NCI-H1092 (cell line): ENCODE measurements at places on chromosomes 5 and 9.

DNA sequence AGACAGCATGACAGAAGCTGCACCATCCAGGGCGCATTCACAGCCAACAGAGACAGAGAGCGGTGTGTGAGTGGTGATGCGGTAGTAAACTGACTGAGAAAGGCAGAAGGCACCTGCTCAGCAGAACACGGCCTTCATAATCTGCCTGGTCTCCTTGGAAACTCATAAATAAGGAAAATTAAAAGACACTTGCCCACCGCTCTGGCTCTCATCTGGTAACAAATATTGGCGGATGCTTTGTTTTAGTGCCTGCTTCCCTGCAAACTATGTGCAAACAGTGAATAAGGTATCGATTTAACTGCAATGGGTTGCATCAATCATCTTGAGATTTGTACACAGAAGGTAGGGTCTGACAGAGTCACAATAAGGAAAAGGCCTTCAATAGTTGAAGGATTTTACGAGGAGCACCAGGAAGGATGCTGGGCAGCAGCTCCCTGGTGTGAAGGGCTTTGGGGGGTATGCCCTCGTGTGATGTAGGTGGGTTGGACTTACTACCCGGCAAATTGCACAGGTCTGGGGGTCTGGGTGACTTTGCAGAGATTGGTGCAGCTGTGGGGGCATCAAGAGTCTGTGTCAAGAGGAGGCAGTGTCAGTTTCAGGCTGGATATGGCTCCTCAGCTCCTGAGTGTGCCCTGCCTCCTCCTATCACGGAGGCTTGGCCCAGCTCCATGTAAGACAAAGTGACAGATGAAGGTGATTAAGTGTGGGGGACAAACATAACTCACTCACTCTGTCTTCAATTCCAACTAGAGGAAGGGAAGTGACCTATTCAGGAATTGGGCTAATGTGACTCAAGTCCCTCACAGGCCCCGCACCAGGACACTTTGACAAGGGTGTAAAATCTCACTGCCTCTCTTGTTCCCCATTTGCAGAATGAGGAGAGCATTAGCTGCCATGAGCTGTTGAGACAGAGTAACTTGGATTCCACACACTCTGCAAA, 166.7 kb downstream of the ICE1 start:
- DNase-seq = no peak

GRCh38 chr9:107972346-107972745, 482.8 kb upstream of the KLF4 start:
- DNase-seq = no peak

- no peak for DNase-seq
Measured at GRCh38 chr5:60505373-60506171, 194.4 kb downstream of the DEPDC1B start.

GRCh38 chr5:14148483-14148882, 5.3 kb downstream of the TRIO start:
- no peak for DNase-seq

DNA sequence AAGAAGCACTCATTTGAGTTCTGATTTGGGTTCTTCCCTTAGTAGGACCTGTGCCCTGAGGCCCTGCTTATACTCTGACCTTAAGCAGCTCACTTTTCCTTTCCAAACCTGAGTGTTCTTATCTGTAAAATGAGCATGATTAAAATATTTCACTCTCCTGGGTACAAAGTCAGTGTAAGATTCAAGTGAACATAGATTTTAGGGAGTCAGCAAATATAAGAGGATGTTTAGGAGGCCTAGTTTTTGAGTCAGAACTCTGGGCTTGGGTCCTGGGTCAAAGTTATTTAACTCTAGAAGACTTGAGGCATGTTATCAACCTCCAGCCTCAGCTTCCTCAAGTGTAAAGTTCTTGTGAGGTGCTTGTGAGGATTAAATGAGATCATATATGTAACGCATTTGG, 8.7 kb upstream of the SPARC start:
- no peak for DNase-seq

DNA sequence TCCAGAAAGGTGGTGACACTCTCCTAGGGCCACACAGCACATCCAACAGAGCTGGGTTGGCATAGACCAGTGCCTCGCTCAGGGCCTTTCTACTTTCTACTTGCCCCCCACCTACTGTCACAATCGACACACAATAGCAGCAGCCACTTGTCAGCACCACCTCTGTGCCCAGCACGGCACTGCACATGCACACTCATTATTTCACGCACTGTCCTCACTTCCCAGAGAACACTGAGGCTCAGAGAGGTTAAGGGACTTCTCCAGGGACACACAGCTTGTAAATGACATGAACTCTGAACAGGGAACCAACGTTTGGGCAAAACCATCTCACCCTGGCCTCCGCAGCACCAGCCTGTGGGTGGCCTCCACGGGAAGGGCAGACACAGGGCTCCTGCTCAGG, 70.9 kb upstream of the STXBP1 start:
- DNase-seq = no peak

GRCh38 chr5:137015540-137016116, 483.5 kb downstream of the SPOCK1 start:
- DNase-seq = no peak

DNA sequence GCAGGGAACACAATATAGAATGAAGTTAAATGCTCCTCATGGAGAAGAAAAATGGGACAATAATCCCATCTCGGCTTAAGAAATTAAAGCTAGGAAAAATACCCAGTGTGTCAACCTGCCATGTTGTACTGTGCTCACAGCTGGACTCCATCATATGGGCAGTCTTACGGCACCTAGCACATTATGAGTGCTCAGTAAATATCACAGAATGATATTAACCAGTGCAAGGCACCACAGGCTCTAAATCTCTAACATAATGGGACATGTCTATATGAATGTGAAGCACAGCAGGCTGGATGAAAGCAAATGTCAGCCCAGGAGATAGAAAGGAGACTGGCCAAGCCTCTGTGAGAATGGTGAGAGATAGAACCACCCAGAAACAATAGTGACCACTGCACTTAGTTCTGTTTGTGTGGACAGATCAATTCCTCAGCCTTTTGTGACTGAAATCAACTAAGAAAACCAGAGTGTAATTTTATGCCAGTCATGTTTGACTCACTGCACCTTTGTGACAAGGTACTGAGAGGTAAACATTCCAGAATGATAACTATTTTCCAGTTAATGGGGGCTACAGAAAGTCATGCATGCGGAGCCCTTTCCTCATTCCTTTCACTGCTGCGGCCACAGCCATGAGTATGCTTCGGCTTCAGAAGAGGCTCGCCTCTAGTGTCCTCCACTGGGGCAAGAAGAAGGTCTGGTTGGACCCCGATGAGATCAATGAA, 140.4 kb upstream of the CDH6 start:
- DNase-seq = no peak

- DNase-seq = no peak
Measured at GRCh38 chr9:908536-909205, 67.2 kb downstream of the DMRT1 start.

- peak; percentile 23 for DNase-seq
Measured at GRCh38 chr5:67246108-67246507, 49.5 kb upstream of the CD180 start.

GRCh38 chr9:69815313-69815712, 5.3 kb upstream of the CFAP95 start:
- DNase-seq = no peak

GRCh38 chr5:43036856-43037635, 3.1 kb downstream of the ANXA2R start:
- DNase-seq = no peak

DNA sequence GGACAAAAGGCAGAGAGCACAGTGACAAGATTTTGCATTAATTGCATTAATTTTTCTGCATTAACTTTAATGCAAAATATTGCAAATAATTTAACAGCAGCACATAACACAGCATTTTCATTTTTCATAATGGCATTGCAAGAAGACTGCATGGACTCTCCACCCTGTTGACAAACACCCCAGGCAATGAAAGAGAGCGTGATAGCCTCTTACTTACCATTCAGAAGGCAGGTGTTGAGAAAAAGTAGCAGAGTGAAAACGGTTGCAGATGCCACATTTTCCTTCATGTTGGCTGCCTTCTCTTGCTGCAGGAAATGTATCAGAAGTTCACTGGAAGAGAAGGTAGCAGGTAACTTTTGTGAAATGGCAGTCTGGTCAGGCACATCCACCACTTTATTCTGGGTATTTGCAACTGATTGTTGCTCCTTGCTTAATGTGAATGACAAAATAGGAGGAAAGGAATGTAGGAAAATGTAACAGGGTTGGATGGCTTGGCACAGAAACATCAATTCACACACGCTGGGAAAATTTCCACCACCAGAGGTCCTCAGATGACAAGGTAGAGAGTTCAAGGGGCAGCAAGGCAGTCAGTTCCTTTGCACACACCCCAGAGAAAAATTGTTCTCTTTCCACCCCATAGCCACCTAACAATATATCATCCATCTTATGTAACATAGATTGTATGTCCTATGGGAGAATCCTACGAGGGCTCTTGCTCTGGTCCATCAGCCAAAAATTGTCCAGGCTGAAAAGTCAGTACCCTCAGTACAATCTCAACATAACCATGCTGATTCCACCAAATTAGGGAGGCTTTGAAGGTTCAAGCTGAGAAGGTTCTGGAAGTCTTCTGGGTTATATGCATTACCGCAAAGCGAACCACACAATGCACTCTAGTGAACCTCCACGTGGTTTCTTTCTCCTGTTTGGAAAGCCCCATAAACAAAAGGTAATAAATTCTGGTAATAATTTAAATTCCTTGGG, 41.9 kb upstream of the AGXT2 start:
- peak; percentile 17 for DNase-seq

GRCh38 chr5:166062719-166063118, 2228.7 kb upstream of the WWC1 start:
- DNase-seq = no peak

DNA sequence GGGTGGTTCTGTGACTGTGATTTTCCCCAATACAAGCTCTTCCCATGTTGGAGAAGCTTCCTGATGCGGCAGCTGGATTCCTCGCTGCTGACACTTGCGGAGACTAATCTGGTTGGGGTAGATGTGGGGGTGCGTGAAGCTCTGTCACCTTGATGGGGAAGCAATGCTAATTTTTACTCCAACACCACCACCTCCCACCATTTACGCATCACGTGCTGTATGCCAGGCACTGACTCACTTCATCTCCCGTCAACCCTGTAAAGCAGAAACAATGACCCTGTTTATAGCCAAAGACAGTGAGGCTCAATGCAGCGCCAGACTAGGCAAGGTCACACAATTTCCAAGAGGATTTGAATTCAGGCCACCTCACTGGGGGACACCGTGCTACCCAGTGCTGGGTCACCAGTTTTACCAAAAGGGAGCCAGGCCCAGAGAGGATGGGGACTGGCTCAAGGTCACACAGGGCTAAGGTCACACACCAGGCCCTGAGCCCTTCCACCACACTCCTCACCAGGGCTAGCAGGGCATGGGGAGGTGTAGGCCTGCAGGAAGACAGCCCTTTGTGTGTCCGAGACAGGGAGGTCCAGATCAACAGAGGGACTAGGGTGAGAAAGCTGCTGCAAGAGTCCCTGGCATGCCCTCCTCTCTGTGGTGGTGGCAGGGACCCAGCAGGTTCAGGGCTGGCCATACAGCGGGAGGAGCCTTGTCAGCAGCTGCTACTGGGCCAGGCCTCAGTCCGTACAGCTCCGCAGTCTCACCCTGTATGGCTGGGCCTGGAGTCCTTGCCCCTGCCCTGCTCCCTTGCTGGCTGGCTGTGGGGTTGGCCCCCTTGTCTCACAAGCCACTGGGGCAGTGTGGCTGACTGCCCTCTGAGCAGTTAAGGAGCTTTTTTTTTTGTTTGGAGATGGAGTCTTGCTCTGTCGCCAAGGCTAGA, 3.3 kb downstream of the STKLD1 start:
- DNase-seq = no peak

DNA sequence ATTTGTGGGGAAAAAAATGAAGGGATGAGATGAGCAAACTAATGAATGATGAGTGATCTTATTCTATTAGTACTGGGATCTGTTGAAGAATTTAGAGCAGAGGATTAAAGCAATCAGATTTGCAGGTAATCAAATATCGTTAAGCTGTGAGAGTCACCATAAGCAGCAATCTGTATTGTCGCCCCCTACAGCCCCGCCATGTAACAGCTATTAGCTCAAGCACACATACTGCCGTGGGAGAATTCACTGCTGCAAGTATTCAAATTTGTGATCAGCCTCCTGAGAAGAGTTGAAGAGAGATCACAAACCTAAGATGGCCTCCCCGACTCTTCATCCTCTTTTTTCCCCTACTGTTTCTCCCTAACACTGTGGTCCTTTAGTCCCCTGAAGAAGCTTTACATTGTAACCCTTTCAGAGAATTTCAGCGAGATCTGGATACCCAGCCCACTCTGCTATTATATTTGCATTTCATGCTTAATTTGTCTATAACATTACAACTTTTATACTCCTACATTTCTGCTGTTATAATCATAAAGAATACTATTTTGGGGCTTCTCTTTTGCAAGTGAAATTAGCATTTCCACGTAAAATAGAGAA, 28.5 kb upstream of the PHF24 start:
- peak; percentile 16 for DNase-seq

GRCh38 chr9:68619072-68619471, 78.4 kb upstream of the TMEM252 start:
- no peak for DNase-seq

GRCh38 chr9:128636556-128637530, 19.8 kb downstream of the DYNC2I2 start:
- DNase-seq = peak; percentile 4

DNA sequence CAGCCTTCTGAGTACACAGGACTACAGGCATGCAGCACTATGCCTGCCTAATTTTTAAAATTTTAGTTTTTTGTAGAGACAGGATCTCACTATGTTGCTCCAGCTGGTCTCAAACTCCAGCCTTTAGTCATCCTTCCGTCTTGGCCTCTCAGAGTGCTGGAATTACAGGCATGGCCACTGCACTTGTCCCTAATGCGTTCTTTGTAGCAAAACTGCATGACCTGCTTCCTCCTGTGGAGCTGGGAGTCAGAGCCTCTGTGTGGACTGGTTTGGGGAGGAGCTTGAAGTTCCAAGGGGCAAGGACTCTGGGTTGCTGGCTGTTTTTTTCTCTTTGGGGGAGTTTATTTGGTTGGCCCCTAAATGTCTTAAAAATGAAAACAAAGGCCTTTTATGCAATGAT, 22.7 kb upstream of the ANKRD34B start:
- no peak for DNase-seq

DNA sequence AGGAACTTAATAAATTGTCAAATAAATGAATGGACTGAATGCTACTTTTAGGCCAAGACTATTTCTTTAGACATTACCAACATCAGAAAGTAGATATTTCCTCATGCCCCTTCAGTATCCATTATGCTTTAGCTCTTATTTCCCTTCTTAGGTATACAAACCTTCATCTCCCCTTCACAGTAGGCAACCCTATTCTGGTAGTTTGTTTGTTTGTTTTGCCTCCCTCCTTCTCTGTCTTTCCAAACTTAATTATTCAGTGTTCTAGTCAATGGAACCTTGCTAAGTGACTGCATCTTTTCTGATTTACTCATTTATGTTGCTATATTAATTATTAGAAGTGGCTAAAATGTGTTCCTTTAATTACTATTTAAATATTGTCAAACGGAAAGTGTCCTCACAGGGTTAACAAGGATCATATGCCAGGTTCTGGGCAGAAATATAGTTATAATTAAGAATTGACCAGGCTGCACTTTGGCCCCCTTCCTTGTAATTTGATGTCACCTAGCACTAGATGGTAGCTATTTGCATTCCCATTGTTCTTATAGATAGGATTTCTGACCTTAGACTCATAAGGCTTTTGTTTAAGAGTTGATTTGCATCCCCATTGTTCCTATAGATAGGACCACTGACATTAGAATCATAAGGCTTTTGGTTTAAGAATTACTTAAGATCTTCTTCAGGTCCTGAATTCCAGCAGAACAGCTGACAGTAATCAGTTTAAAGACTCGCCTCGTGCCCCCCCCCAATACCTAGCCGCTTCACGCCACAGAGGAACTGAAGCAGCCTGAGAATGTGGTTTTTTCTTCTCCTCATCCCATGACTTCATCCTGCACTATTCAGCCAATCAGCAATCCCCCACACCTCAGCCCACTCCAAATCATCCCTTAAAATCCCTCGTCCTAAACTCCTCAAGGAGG, 84.4 kb upstream of the NUDT12 start:
- DNase-seq = no peak
